ENCODE measurements at places on chromosomes 5 and 9. TPM values are rescaled to one million over a fixed set of nuclear protein-coding genes. Genes with fewer than 3 reads are reported as not detected.
A peak's percentile ranks its signal among the peaks of the same experiment; 100 is the strongest.

DNA sequence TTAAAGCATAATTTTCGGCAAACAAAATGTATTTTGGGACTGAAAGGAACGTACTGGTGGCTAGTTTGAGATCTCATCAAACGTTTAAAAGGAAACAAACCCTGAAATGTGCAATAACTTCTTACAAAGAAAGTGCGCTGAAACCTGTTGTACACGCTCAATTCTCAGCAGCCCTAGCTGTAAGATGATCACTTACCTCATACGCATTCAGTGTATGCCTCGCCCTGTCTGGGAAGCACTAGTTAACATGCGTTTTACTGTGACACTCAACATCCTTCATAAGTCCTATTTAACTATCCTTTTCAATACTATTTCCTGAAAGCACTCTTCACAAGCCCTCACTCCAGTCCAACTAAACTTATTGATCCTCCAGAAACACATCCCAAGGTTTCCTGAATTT lies 485.0 kb upstream of the EDIL3 start:
- DNase-seq, result no peak

GRCh38 chr5:107985144-107985543 lies 314.4 kb upstream of the EFNA5 start:
- no peak for DNase-seq

The SLC6A7 gene
- total RNA-seq, result not detected

DNA sequence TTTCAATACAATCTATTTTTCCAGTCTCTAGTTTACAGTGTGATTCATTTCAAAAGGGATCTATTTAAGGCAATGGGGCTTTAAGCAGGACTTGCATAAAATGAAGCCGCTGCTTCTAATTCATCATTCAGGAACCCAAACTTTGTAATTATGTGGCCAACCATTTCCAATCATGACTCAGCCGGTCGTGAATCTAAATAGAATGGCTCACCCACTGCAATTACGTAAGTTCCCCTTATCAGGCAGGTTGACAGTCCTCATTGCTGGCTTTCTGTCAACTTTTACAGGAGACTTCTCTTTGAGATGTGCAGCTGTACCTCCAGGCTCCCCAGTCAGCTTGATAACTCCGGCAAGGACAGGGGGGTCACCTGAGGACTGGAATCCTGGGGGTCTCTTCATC lies 152.8 kb upstream of the DAP start:
- no peak for DNase-seq

The ADAMTS19 gene
- total RNA-seq, result 0.30 TPM

The QRFP gene
- total RNA-seq, result not detected

DNA sequence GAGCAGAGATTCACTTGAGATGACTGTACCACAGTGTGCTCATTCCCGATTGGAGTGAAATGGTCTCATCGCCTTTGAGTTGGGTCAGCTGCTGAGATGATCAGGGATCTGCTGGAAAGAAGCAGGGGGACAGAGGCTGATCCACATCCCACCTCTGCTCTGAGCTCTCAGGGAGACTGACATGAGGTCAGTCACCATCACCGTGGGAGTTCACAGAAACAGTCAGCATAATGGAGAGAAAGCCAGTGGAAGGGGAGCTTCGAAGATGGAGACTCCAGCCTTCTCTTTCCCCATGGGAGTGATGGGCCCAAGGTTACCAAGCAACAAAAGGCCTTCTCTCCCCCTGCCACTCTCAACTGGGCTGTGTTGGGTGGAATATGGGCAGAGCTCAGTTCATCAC lies 276.4 kb downstream of the CDK5RAP2 start:
- DNase-seq, result no peak

The COL23A1 gene
- 0.36 TPM for total RNA-seq

DNA sequence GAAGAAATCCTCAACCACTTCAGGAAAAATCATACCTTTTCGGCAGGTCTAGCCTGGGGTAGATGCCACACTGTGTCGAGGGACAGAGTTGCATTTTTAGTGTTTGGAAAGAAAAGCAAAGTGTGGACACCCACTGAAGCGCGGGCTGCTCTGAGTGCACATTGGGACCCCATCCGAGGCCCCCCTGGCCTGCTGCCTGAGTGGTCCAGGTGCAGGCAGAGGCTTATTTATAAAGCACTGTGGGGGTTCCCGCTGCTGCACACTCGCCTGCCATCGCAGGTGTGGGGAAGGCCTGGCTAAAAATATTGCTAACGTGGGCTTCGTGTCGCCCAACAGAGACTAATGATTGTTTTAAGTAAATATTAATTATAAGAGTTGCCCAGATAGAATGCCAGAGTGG lies 119.4 kb downstream of the CRB2 start:
- peak; percentile 56 for DNase-seq

DNA sequence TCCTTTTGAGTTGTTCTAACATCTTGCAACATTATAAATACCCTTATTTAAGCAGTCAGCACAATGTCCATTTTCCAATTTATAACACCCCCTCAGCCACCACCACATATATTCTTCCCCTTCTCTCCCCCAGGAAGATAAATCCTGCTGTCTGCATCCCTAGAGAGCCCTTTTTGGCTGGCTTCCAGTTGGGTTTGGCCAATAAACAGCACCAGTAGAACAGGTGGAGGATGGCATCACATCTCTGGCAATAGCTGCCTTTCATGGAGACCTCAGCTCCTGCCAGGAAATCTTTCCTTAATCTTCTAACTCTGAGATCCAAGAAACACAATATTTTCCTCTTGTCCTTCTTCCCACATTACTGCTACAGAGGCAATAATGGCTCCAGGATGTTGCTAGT lies 53.7 kb downstream of the TRIM36 start:
- DNase-seq, result no peak

The IL5 gene
- not detected for total RNA-seq

DNA sequence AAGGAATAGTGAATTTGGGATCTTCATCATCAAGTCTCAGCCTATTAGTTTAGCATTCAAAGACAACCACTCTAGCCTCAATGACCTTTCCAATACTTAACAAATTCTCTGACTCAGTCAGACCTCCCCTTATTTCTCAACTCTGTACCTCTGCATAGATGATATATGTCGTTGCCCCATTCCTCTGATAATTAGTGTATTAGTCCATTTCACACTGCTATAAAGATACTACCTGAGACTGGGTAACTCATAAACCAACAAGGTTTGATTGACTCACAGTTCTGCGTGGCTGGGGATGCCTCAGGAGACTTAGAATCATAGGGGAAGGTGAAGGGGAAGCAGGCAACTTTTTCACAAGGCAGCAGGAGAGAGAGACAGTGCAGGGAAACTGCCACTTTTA lies 8.9 kb downstream of the MRPL22 start:
- no peak for DNase-seq

- peak; percentile 98 for DNase-seq
Measured at GRCh38 chr5:41193456-41194205, 19.7 kb downstream of the C6 start.

- no peak for DNase-seq
Measured at GRCh38 chr9:31807574-31808256, 576.7 kb upstream of the ACO1 start.

- peak; percentile 93 for DNase-seq
Measured at GRCh38 chr5:108381350-108381953, 446 bp downstream of the FBXL17 start.

The MEF2C gene
- total RNA-seq, result 137 TPM

- no peak for DNase-seq
Measured at GRCh38 chr5:176341325-176342157, 20.0 kb downstream of the KIAA1191 start.

The GABRA6 gene
- total RNA-seq, result not detected

The LECT2 gene
- not detected for total RNA-seq

- no peak for DNase-seq
Measured at GRCh38 chr9:106953174-106953573, 90.2 kb downstream of the ZNF462 start.

DNA sequence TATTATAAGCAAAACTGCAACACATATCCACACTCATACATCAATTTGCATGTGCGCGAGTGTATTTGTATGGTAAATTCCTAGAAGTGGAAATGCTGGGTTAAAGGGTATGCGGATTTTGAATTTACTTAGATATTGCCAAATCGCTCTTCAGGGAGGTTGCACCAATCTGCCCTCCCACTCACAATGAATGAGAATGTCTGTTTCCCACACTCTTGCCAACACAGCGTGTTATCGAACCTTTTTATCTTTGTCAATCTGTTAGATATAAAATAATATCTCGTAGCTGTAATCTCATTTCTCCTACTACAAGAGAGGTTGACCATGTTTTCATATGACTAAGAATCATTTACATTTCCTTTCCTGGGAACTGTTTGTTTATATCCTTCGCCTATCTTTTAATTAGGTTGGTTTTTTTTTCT lies 35.7 kb downstream of the LHX2 start:
- DNase-seq, result no peak

DNA sequence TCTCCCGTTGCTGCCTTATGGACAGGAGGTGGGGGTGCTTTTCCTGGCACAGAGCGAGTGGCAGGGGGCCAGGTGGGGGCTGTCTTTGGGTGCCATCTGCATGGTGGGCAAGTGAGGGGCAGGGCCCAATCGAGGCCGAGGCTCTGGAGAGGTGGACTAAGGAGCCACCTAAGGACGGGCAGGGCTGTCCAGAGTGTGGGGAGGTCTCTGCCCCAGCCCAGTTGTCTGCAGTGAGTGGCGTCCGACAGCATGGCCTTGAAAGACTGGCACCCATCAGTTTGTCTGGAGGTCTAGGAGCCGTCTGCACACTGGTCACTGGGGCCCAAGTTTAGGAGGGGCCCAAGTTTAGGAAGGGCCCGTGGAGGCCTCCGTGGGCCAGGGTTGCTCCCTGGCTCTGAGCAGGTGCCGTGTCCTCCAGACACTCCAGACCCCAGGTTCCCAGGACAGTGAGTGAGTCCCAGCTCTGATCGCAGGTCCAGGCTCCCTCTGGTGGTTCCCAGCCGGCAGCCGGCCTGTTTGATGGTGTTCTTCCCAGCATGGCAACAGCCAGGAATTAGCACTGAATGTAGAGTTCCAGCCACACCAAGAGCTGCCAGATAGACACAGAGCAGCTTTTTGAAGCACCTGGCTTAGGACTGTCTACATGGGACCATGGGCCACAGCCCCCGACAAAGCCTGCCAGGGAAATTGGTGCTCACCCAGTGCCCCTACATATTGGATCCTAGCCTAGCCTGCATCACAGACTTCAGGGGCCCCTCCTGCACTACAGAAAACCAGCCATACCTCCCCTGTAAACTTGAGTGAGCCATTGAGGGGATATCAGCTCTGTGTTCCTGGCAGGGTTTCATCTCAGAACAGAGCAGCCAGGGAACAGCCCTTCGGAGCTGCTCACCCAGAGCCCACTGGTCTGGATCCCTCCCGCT lies 120.9 kb downstream of the WNK2 start:
- DNase-seq, result peak; percentile 54

- DNase-seq, result peak; percentile 24
Measured at GRCh38 chr9:91820949-91821880, 128.8 kb downstream of the ROR2 start.

- DNase-seq, result no peak
Measured at GRCh38 chr5:168979135-168979534, 321.8 kb downstream of the SLIT3 start.

DNA sequence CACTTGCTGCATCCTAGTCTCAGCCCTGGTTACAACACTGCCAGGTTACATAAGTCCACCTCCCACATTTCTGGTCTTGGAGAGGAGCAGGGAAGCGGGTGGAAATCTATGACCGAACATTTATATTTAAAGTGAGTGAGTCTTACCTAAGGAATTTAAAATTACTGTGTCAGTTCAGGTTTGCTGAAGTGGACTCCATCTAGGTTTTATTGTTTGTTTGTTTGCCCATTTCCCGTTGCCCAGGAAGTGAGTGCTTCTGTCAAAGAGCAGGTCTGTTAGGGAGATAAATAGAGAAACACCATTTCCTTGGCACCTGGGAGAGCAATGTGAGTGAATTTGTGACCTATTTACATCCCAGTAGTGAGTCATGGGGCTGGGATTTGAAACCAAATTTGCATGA lies 179.5 kb downstream of the KIF4B start:
- DNase-seq, result no peak

- peak; percentile 69 for DNase-seq
Measured at GRCh38 chr9:134063571-134064450, 4.0 kb downstream of the BRD3 start.

The WNK2 gene
- total RNA-seq, result 3.7 TPM

- peak; percentile 83 for DNase-seq
Measured at GRCh38 chr9:129068990-129069861, 11.7 kb upstream of the DOLPP1 start.

DNA sequence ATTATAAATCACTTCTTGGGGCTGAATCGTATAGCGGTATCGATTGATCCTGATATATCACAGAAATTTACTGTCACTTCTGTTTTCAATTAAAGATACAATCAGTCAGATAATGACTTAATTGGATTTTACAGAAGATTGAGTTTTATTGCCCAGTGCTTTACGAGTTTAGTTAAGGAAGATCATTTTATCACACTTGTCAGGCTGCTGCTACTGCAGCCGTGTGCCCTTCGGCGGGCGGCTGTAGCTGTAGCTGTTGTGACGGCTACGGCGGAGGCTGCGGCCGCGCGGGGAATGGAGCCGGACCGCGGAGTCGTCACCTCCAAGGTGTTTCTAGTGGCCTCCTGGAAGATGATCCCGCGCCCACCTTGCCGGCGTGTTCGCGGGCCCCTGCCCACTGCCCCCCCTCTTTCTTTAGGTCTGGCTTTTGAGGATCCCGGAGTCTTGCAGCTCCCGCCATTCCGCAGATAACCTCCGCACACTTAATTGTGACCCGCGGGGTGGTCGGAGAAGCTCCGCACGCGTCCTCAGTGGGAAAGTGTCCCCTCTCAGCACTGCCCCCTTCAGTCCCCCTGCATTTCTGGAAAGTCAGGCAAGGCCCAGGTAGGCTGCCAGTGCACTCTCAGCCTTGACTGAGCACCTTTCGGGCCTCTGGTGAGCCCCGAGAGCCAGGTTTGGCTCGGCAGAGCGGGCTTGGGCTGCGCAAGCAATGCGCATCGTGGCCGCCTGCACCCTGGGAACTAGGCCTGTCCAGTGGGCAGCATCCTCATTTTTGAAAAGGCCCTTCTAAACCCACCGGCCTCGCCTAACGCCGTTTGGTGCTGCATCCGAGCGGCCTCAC lies 6.9 kb upstream of the DMRT3 start:
- DNase-seq, result no peak

The F12 gene
- 0.33 TPM for total RNA-seq

DNA sequence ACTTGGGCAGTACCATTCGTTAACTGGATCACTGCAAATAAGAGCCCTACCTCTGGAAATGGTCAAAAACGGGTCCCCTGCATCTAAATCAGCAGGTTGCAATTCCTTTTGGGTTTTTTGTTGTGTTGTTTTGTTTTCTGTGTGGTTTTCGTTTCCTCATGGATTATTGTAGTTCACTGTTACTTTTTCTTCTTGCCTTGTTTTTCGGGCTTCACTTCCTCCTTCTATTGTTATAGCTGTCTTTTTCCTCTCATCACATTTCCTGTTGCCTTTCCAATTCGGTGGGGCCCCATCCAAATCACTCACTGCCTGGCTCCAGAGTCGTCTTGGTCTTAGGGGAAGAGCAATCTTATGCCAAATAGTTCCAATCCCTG lies 8.7 kb upstream of the SSBP2 start:
- DNase-seq, result no peak

- DNase-seq, result no peak
Measured at GRCh38 chr5:42168091-42168670, 243.1 kb downstream of the FBXO4 start.

The PCDHB8 gene
- 4.1 TPM for total RNA-seq

All from aorta (tissue), 5 donors.